GM23338 (cell line): ENCODE measurements at places on chromosomes 11 and 22. TPM values are rescaled to one million over a fixed set of nuclear protein-coding genes. Genes with fewer than 3 reads are reported as not detected.

- H3K36me3 ChIP-seq = no peaks in the 10 kb centered on the region
- no peaks in the 10 kb centered on the region for H3K4me1 ChIP-seq
- DNase-seq = no peak
- no peaks in the 10 kb centered on the region for H3K27me3 ChIP-seq
- H3K4me3 ChIP-seq = no peak overlapping the region
Measured at GRCh38 chr11:20450829-20451228, 63.3 kb downstream of the PRMT3 start.

DNA sequence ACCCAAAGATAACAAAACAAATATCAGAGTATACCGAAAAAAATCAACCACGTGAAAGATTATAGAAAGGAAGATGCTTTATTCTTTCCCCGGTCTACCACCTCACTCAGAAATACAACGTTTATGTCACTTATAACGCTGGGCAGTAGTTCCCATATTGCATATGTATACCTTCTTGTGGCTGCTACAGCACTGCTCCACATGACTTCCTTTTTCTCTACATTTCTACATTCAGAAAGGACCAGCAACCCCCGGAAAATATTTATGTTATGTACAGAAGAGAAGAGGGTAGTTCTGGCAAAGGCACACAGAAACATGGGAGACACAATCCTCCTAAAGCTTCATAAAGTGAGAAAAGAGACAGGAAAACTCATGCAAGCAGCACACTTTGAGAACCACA lies 56.8 kb downstream of the MTMR2 start:
- no peaks in the 10 kb centered on the region for H3K36me3 ChIP-seq
- H3K27ac ChIP-seq = no peak overlapping the region
- H3K4me1 ChIP-seq = no peaks in the 10 kb centered on the region
- no peaks in the 10 kb centered on the region for H3K27me3 ChIP-seq
- no peak overlapping the region for H3K4me3 ChIP-seq

DNA sequence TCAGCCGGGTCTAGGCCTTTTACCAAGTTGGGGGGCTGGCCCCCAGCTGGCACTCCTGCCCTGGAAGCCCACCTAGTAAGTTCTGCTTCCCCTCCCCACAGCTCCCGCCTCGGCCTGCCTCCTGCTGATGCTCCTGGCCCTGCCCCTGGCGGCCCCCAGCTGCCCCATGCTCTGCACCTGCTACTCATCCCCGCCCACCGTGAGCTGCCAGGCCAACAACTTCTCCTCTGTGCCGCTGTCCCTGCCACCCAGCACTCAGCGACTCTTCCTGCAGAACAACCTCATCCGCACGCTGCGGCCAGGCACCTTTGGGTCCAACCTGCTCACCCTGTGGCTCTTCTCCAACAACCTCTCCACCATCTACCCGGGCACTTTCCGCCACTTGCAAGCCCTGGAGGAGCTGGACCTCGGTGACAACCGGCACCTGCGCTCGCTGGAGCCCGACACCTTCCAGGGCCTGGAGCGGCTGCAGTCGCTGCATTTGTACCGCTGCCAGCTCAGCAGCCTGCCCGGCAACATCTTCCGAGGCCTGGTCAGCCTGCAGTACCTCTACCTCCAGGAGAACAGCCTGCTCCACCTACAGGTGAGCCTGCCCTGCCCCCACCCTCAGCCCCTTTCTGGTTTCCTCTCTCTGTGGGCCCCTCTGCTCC lies 7.3 kb downstream of the RTN4RL2 start:
- H3K4me1 ChIP-seq = peaks cover 40% of the 10 kb centered on the region
- H3K27ac ChIP-seq = no peak overlapping the region
- H3K4me3 ChIP-seq = peak overlapping the region; percentile 30
- DNase-seq = peak; percentile 58
- H3K36me3 ChIP-seq = no peaks in the 10 kb centered on the region; the same call in 1 of the 2 replicates

EXPH5 gene
- total RNA-seq = 8.4 and 12.6 TPM in 2 replicates

CNTF gene
- total RNA-seq = 1.8 and 1.9 TPM in 2 replicates

- H3K27ac ChIP-seq = no peak overlapping the region
- no peak for DNase-seq
- no peak overlapping the region for H3K4me3 ChIP-seq
- H3K4me1 ChIP-seq = no peaks in the 10 kb centered on the region
Measured at GRCh38 chr22:44729391-44730021, 22.9 kb upstream of the ARHGAP8 start.

DNA sequence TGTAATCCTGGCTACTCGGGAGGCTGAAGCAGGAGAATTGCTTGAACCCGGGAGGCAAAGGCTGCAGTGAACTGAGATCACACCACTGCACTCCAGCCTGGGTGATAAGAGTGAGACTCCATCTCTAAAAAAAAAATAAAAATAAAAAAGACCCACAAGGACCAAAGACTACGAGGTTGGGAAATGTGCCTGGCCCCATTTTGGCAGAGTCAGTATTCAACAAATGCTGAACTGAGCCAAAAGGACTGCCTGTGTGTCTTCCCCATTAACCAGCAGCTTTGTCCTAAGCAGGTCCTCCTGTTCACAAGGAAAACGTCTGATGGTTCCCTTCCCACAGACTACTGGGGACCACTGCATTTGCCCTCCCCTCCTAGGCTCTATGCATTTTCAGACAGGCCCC lies 27.6 kb downstream of the ADORA2A start:
- H3K27ac ChIP-seq = no peak overlapping the region
- no peak for DNase-seq
- no peaks in the 10 kb centered on the region for H3K36me3 ChIP-seq
- H3K4me1 ChIP-seq = peaks cover 4% of the 10 kb centered on the region; the same call in 1 of the 2 replicates
- no peak overlapping the region for H3K4me3 ChIP-seq

CRACR2B gene
- 58.0 and 64.1 TPM in 2 replicates for total RNA-seq

DNA sequence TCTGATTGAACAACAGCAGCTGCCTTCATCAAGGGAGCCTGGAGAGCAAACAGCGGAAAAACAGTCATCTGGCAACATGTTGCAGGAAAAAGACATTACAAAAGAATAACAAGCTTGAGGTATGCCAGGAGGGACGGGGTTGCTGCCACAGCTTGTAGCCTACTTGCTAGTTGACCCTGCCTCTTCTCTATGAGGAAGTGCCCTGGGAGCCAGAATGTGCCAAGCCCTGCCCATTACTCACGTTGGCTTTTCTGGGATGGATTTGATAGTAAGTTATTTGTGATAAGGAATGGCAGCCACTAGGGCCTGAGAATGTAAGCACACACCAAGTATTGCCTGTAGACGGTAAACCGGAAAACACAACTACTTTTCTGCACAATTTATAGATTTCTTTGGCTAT lies 113.5 kb upstream of the KIRREL3 start:
- no peak overlapping the region for H3K27ac ChIP-seq
- no peaks in the 10 kb centered on the region for H3K27me3 ChIP-seq
- H3K36me3 ChIP-seq = no peaks in the 10 kb centered on the region
- DNase-seq = no peak
